Vagina (tissue), 2 donors: ENCODE measurements at places on chromosomes 11 and 22. TPM values are rescaled to one million over a fixed set of nuclear protein-coding genes. Genes with fewer than 3 reads are reported as not detected.
A peak's percentile ranks its signal among the peaks of the same experiment; 100 is the strongest.

DNA sequence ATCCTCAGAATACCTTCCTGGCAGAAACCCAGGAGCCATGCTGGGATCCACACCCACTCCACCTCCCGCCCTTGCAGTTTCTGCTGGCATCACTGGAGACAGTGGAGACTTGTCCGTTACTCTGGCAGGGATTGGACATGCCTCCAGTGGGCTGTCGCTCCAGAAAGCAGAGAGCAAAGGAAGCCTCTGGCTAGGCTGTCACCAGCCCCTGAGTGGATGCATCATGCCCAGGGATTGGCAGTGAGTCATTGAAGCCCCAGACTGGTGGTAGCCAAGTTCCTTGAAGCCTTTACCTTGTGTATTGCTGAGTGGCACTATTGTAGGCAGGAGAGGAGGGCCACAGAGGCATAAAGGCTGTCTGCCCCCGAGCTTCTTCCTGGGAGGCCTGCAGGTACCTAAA lies 34.8 kb upstream of the E2F8 start:
- peak; percentile 47 for DNase-seq

The NEAT1 gene
- total RNA-seq: 857 TPM

DNA sequence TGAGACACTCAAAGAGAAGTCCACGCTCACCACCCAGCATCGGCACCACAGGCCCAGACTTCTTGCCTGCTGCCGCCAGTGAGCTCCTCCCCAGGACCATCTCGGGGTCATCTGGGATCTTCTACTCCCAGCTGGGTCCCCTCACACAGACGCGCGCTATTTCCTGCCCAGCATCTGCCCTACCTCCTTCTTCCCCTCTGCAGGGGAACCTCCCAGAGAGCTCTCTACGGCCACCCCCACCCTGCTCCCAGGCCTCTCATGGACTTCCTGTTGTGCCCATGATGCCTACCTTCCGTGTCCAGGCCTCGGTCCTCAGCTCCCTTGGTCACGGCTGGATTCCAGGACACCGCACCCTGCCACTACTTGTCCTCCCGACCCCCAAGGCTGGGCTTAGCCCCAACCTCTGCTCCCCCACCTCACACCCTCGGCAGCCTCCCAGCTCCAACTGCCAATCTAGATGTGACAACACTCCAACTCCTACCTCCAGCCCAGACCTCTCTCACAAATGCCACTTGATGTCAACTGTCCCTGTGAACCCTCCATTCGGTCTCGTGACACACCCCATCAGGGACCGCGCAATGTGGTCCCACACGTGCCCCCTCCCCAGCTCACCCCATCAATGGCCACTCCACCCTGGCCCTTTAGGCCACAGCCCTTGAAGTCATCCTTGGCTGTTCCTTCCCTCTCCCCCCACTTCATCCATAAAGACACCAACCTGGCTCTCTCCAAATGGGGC lies 45.3 kb downstream of the SGSM3 start:
- no peak for DNase-seq

- no peak for DNase-seq
Observed at GRCh38 chr11:79963856-79964645, 523.2 kb upstream of the TENM4 start.

GRCh38 chr11:62556875-62557631 lies 10.4 kb upstream of the AHNAK start:
- DNase-seq: no peak

GRCh38 chr11:62071408-62071807 lies 52.4 kb upstream of the INCENP start:
- DNase-seq: no peak

DNA sequence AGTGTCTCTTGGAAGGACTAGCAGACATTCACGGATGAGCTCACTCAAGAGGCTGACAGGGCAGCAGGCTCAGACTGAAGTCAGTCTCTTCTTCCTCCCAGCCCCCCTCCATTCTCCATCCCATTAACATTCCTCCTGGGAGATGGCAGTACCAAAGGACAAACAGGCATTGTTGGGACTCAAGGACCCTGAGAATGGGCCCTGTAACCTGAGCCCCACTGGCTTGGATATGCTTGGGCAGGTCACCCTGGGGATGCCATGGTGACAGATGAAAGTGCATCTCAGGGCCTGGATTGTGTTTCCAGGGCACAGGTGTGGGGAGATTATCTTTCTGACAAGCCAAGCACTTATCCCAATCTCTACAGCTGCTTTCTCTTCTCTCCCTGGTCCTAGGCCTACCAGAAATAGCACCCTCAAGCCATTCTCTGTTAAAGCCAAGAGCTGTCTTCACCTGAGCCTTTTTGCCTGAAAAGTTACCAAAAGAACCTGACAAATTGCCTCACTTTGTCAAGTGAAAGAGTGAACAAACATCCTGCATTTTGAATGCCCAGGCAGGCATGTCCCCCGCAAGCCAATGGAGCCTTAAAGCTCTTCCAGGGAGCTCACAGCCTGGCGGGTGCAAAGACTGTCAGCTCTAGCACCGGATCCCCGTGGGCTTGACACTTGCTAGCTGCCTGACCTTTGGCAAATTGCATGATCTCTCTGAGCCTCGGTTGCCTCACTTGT lies 366.0 kb upstream of the NARS2 start:
- DNase-seq: no peak

DNA sequence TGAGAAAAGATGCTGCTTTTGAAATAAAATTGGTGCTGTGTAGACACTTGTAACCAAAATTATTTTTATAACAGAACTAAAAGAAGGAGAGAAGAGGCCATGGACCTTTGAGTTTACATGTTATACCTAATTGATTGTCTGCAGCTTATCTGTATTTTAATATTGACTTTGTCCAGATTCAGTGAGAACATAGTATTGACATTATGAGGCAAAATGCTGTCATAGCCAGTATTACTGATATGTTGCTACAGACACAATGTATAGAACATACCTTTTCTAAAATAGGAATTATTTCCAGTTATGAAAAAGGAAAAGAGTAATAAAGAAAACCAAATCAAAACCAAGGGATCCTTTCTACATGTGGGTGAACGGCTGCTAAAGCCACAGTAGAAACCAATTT lies 11.5 kb upstream of the TECTA start:
- no peak for DNase-seq

GRCh38 chr22:31089160-31090100 lies 8.3 kb downstream of the SMTN start:
- DNase-seq: no peak

GRCh38 chr22:28582806-28583205 lies 96.8 kb downstream of the TTC28 start:
- no peak for DNase-seq

DNA sequence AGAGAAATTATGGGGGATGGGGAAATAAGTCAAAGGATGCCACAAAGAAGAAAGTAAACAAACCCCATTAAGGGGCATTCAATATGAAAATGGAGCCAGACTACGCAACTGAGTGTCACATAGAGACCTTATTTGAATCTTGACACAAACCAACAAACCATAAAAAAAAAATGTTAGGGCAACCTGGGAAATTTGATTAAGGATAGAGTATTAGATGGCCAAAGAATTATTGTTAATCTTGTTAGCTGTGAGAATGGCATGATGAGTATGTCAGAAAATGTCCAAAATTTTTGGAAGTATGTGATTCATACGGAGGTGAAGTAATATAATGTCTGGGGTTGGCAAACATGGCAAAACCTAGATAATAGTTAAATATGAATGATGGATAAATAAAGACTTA lies 322.1 kb upstream of the MPPED2 start:
- DNase-seq: no peak

The TTLL8 gene
- not detected for total RNA-seq

DNA sequence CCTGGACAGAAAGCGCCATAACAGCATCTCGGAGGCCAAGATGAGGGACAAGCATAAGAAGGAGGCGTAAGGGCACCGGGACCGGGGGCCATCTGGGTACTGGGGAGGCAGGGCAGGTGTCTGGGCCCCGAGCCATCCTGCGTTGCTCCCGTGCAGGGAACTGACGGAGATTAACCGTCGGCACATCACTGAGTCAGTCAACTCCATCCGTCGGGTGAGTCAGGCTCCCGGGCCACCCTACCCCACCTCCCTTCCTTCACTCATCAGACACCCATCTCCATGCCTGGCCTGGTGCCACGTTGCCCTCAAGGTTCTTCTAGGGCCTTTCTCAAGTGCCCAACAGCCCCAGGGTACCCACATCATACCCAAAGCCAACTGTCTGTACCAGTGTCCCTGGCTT lies 15.0 kb downstream of the PLCB3 start:
- no peak for DNase-seq

The CHST1 gene
- 2.0 TPM for total RNA-seq

DNA sequence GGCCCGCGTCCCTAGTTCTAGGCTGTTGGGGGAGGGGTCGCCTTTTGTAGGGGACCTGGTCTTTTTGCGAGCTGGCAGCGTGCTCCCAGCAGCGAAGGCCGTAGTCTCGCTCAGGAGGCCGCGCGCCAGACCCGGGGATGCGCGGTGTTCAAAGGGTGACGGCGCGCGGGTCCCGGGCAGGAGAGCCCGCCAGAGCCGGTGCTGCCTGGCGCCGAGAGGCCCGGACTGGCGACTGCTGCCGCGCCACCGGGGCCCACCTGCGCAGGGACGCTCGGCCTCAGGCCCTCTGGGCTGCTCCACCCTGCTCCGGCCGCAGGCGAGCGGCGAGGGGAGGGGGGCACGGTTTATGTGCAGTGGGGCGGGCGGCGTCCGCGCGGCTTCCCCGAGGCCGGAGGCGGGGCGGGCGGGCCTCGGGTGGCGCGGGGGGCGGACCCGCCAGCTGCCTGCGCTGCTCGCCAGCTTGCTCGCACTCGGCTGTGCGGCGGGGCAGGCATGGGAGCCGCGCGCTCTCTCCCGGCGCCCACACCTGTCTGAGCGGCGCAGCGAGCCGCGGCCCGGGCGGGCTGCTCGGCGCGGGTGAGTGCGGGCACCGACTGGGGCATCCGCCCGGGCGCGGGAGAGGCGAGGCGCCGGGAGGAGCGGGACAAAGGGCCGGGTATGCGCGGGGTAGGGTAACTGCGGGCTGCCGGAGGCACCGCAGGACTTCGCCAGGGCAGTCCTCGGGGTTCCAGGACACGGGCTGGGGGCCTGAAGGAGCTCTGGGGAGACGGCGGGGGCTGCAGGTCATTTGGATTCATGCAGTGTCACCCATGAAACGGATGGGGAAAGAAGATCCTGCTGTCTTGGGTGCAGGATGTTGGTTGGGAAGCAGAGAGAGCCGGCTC lies at the start of gene PRSS23:
Gene PRSS23, plus strand, starts transcription at position 467 of the 884 bp plus-strand sequence. CDS start 7,102 bp downstream, outside the sequence.
- no peak for DNase-seq
